ENCODE measurements at places on chromosomes 6 and 20.
A peak's percentile ranks its signal among the peaks of the same experiment; 100 is the strongest.

- peak; percentile 85 for DNase-seq
Measured at GRCh38 chr6:167683028-167683862, 143.5 kb upstream of the AFDN start.

DNA sequence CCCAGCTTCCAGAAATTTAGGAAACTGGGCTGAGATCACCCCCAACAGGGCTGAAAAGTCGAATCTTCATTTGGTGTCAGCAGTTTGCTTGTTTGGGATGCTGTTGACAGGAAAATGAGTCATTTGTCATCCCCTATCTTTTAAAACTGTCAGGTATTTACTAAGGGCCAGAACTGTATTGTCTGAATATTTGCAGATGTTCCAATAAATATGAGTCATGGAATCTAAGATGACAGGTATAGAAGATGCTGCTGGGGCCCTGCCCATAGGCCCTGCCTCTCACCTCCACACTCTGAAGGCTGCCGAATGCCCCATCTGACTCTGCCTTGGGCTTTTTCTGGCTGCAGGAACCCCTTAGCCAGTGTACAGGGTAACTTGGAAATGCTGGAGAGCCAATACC lies 3.9 kb downstream of the ETV7 start:
- DNase-seq = no peak

GRCh38 chr6:139765825-139766285 lies 391.4 kb upstream of the CITED2 start:
- peak; percentile 37 for DNase-seq

GRCh38 chr6:85460154-85460920 lies 10.5 kb downstream of the NT5E start:
- no peak for DNase-seq

- DNase-seq = no peak
Measured at GRCh38 chr6:73547036-73547435, 26.2 kb upstream of the EEF1A1 start.

DNA sequence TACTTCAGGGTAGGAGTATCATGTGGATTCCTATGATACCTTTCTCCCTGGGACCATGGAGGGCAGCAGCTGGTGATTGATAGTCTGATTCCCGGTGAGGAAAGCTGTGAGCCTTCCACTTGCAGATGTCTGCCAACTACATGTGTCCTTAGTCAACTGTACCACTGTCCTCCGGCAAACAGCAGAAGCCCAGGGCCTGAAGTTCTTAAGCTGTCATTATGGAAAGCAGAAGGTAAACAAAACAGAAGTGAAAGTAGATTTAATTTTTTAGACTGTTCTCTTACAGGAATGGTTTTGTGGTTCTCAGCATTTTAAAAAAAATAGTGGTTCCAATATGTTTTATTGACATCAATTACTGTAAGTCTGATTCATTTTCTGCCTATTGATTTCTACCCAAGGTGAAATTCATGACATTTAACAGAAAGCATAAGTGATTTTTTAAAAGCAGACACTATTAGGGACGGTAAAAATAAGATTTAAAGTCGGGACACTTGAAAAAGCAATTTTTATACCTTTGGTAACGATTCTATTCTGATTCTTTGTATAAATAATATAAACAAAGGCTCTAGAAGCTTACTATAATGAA lies 36.6 kb downstream of the PTPN1 start:
- no peak for DNase-seq

DNA sequence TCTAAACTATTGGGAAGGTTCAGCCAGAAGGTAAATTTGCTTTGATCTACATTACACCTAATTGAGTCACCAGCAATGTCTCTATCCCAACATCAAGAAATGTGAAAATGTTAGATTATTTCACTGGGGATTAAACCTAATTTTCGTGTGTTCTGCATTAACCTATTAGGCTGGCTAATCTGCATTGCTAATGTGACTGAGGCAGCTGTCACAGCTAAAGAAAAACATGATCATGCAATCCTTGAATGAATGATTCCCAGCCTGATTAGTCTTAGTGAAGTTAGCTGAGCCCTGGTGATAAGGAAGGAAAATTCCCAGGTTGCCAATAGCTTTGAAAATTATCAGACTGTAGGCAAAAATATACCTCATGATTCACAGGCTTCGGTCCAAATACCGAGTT lies 135.3 kb downstream of the LINC00237 start:
- DNase-seq = no peak

GRCh38 chr6:158769234-158769770 lies 49.9 kb downstream of the EZR start:
- no peak for DNase-seq

DNA sequence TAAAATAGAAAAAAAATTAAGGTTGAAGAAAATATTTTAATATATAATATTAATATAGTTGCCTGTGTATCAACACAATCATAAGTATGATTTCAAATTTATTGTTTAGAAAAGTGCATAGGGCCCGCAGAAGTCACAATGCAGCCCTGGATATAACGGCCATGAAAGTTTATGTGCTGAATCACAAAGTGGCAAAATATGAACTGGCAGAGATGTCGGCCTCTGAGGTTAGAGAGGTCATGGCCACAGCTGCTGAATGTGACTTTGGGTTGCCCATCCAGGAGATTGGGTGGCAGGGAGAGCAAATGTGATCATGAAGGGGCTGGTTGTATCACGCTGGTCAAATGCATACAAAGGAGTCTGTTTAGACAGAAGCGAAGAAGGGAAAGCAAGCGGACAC lies 35.7 kb downstream of the COL11A2 start:
- DNase-seq = no peak

DNA sequence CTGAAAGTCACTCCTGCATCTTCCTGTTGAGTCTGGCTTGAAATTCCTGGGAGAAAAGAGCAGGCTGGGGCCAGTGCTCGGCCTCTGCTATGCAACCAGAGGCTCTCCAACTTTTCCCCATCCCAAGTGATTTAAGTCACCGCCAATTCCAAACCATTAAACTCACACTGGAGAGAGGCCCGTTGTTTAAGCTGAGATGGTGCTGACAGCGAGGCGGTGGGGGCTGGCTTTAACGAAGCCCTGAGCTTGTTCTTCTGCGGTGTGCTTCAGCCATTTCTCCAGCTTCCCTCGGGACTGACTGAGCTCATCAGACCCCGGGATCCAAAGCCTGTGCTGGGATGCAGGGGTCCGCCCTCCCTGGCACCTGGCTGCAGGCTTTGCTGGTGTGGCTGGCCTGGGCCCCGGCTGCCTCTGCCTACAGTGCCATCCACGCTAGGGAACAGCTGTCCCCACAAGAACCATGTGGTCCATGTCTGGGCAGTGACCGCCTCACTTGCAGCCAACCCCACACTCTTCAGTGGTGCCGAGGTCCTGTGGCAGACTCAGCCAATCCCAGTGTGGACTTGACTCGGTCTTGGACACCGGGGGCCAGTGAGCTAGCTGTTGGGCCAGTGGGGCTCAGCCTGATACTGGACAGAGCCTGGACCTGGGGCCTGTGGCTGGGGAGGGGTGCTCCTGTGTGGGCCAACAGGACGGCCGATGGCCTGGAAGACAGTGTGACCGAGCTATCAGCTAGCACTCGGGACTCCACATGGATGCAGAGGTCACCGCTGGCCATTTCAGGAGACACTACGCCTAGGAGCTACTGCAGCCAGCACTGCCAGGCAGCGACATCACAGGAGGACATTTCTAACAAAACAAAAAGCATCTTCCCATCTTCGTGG lies 21.2 kb downstream of the RAMACL start:
- DNase-seq = no peak

GRCh38 chr6:34447386-34447785 lies 18.5 kb upstream of the PACSIN1 start:
- no peak for DNase-seq

- no peak for DNase-seq
Measured at GRCh38 chr20:42484335-42484734, 705.4 kb downstream of the PTPRT start.

- peak; percentile 52 for DNase-seq
Measured at GRCh38 chr6:41767112-41767833, 12.4 kb downstream of the FRS3 start.

DNA sequence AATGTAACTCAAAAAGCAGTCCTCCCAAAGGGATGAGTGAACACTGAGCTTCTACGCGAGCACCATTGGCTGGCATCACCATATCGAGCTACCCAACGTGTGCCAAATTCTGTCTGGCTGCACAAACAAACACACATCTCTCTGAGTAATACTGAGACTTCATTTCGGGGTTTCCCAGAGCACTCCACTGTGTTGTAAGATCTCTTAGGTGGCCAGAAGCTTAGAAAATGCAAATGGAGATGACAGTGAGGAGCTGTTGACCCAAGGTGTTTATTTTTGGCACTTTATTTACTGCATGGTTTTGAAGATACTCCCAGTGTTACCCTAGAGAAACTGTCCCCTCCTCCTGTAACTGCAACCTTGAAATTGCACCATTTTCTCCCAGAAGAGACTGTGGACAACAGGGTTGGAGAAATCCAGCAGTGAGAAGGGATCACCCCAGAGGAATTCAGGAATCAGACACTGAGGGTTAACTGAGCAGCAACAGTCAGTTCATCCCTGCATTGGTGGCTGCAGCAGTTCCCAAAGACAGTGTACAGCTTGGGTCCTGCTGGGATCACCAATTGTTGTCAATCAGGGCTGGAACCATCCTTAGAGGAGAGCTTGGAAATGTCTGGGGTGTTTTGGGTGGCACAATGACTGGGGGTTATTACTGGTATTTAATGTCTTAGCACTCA lies 1.0 kb upstream of the RIPOR2 start:
- DNase-seq = no peak

DNA sequence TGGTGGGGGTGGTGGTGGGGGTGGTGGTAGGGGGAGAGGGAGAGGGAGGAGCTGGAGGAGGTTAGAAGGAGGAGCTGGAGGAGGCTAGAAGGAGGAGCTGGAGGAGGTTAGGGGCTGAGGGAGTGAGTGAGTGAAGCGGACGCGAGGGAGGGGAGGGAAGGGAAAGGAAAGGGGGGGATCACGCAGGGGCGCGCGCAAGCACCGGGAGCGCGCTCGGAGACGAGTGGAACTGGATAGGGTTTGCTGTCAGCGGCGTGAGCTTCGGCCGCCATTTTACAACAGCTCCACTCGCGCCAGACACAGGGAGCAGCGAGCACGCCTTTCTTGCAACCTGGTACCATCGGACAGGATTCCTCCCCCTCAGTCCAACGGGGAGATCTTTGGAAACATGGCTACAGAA lies 90.5 kb upstream of the FERMT1 start:
- DNase-seq = no peak

GRCh38 chr6:11258260-11259237 lies 26.1 kb upstream of the NEDD9 start:
- DNase-seq = peak; percentile 30

DNA sequence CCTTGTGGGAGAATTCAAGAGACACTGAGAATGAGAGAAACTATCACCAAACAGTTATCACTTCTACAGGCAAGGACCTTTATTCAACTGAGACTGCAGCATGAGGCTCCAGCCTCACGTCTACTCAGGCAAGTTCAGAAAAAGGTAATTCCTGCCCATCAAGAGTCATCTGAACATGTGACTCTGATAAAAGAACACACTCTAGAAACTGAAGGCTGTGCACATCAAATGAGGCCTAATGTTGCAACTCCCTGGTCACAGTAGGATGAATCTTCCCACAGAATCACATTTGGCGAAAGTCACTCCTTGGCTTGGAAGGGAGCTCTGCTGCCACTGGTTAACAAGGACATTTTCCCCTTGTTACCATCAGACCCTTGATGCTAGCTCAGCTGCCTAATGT lies 71.2 kb upstream of the EMILIN3 start:
- no peak for DNase-seq

- no peak for DNase-seq
Measured at GRCh38 chr20:33828967-33829560, 17.9 kb downstream of the CHMP4B start.

DNA sequence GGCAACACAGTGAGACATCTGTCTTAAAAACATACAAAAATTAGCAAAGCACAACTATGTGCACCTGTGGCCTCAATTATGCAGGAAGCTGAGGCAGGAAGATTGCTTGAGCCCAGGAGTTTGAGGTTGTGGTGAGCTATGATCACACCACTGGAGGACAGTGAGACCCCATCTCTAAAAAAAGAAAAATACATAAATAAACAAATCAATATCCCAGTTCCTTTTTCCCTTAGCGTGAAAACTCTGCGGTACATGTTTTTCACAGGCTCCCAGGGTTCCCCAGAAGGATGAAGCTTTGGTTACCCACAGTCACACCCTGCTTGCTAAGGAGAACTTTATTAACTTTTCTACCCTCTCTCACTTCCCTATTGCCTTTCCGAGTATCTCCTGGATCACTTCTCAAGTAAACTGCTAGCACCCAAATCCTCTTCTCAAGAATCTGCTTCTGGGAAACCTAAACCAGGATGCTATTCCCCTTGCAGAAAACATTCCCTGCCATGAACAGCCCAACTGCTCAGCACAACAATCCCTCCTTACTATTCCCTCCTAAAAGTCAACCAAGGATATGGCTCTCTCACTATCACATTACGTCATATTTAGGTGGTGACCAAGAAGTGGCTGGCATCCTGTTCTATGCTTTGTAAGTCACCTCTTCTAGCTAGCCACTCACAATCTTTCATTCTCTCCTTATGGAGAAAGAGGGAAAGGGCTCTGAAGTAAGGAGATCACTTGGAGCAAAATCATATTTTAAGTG lies 122.4 kb downstream of the IPCEF1 start:
- no peak for DNase-seq

DNA sequence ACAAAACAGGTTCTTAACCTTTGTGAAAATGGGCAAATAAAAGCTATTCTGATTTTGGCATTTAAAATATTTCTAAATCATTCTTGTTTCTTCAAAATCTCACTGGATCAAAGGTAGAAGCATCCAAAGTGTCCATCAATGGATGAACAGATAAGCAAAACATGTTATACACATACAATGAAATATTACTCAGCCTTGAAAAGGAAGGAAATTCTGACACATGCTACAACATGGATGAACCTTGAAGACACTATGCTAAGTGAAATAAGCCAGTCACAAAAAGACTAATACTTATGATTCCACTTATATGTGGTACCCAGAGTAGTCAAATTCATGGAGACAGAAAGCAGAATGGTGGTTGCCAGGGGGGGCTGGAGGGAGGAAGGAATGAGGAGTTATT lies 45.9 kb downstream of the SNX14 start:
- DNase-seq = no peak

DNA sequence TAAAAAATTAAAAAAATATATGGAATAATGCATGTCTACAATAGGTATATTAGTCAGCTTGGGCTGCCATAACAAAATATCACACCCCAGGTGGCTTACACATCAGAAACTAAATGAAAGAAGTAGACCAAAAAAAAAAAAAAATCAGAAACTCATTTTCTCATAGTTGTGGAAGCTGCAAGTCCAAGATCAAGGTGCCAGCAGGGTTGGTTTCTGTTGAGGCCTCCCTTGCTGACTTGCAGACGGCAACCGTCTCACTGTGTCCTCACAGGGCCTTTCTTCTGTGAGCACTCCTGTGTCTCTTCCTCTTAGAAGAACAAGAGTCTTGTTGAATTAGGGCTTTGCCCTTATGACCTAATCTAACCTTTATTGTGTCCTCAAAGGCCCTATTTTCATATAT lies 11.4 kb upstream of the GDAP1L1 start:
- DNase-seq = no peak

DNA sequence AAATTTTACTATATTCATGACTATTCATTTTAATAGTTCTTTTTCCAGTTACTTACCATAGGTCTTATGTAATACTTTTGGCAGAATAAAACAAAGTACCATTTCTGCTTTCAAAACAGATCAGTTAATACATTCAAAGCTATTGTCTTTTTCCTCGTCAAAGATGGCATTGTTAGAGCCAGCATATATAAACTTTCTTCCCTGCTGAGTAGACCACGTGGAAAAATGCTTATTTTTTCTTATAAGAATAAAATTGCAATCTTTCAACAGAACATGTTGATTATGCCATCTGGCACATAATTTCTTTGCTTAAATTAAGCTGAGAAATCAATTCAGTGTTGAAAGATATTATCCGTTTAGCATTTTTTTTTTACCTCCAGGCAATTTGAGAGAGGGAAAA lies 34.9 kb upstream of the EXOC2 start:
- DNase-seq = no peak

- no peak for DNase-seq
Measured at GRCh38 chr6:52305948-52306767, 21.6 kb upstream of the MCM3 start.
